Activated CD8-positive, alpha-beta memory T cell treated with anti-CD3 and anti-CD28 coated beads, Interleukin-2, amount 10 ng/mL, durations not matched to agents 7 days and 5 days (primary cell): ENCODE measurements at places on chromosomes 5 and 9.

GRCh38 chr5:3741374-3741770 is 145.7 kb downstream of the IRX1 start:
- no peak for DNase-seq

GRCh38 chr5:137407090-137407489 is 92.0 kb downstream of the SPOCK1 start:
- DNase-seq, result no peak

- no peak for DNase-seq
These were observed 104.8 kb downstream of the RXRA start for GRCh38 chr9:134431095-134431494.

DNA sequence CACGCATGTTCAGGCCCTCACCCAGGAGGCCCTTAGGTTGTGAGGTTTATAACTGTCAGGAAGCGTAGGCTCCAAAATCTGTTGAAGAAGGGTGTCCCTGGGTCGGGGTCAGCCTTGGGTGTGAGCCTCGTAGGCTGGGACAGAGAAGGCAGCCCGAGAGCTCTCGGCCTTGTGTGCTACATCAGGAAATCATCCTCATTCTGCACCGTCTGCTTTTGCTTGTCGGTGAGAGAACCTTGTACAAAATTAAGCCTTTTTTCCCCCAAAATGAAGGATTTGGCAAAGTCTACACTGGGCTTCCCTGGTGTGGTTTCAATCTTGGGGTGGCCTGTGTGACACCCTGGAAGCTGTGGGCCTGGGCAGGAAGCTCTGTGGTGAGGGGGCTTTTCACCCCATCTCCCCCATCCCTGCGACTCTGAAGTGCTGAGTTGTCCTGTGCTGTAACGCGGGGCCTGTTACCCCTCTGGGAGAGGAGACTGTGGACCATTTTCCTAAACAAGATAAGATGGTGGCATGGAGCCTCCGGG is 55.3 kb downstream of the AHRR start:
- DNase-seq, result peak; percentile 38

DNA sequence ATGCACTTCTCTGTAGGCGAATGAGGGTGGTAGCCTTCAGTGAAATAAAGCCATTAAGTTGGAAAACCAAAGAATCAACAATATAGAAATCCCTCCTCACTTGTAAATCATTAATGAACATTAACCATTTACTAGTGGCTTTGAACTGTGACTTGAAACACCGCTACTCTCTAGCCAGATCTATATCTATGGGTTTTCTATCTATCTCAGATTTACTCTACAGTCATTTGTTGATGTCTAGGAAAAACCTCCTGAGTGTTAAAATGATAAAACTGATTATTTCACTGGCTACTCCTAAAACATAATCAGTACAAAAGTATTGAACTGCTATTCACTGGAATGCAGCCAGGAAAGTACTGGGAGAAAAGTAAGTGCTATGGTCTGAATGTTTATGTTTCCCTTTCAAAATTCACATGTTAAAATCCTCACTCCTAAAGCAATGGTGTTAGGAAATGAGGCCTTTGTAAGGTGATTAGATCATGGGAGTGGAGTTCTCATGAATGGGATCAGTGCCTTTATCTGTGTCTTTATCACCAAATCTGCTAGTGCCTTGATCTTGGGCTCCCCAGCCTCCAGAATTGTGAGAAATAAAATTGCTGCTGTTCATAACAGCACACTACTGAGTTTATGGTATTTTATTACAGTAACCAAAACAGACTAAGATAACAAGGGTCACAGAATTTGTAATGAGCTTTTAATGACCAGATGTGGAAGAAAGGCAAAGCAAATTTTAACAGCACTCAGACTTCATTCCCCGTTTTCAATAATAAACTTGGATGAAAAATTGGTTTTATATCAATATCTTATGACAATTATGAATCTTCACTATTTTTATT is 8.6 kb upstream of the OXCT1 start:
- DNase-seq, result no peak

DNA sequence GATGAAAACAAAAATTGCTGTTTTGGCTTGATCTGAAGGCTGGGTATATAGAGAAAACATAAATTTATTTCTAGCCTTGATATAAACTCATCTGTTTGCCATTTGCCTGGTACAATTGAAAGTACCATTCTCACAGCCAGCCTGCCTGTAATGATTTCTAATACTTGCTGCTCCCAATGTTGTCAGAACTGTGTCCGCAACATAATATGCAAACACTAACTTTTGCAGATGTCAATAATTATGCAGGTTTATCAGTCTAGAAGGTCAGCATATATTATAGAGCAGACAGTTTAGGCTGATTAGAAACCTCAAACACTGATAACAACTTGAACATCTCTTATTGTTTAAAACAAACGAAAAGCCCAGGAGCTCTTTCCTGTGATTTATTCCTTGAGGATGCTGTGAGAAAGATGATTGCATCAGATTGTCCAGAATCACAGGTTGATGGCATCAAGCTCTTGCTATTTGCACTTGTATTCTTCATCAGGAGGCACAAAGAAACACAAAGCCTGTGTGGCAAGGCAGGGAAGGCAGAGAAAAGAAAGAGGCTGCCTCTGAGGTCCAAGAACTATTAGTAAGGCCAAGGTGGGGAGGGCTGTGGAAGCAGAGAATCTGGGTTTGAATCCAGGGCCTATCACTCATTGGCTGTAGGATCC is 21.4 kb upstream of the HMHB1 start:
- DNase-seq, result no peak

DNA sequence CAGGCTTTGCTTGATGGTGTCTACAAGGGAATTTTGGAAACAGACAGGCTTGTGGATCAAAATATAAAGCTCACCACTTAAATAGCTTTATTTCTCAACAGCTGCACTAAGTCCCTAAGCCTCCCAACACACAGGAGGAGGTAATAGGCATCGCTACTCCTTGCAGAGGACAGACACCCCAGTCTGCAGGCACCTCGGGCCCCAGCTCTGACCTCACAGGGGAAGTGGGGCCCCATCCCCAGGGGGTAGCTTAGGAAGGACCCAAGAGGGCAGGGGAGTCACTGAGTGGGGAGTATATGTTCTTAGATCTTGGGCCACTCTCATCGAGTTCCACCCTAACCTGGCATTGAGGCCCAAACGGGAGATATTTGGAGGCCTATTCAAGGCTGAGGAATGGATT is 66.7 kb upstream of the XPA start:
- DNase-seq, result no peak

DNA sequence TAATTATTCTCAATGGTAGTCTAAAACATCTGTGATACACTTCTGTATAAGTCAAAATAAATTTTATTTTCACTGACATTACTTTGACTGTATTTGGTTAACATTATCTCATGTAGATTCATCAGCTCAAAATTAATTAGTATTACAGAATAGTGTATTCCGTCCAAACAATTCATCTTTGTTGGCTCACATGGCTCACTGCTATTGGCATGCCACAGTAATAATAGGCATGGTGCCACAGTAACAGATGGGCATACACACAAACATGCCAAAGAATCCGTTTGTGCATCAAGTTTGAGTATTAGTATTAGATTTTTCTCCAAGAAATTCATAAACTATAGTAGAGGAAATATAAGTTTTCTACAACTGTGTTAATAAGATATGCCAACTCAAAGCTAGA is 14.2 kb downstream of the AP3B1 start:
- DNase-seq, result no peak

- DNase-seq, result no peak
These were observed 926.1 kb upstream of the DMAC1 start for GRCh38 chr9:8725635-8726034.

DNA sequence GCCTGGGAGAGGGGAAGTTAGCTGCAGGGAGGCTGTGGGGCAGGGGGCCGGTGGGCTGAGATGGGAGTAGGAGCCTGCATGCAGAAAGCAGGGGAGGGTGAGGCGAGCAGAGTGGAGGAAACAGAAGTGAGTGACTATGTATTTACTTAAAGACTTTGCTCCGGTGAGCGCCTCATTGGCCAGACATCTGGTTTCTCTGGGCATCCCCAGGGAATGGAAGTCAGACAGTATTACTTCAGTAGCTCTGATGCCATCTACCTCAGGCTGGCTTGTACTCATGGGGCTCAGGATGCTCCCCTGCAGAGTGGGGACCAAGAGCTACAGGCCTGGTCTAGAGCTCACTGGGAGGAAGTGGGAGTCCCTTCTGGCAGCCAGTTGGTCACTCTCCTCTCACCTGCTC is 78.2 kb upstream of the ARAP3 start:
- DNase-seq, result no peak

GRCh38 chr5:123156577-123157296 is 67.7 kb downstream of the PRDM6 start:
- no peak for DNase-seq

DNA sequence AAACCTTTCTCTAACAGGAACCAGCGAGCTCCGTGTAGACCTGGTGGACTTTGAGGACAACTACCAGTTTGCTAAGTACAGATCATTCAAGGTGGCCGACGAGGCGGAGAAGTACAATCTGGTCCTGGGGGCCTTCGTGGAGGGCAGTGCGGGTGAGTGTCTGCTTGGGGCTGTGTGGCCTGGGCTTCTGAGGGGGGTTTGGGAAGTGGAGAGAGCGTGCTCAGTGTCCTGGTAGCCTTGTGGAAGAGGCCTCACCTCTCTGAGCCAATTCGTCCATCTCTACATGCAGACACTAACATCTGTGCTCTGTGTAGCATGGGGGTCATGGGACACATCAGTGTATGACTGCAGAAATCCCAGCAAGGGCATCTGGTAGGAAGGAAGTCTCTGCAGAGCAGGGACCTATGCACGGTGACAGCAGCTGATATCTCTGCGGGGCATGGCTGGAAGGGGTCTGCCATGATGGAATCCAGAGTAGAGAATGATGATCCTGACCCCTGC is 5.9 kb downstream of the FCN2 start:
- DNase-seq, result peak; percentile 25

DNA sequence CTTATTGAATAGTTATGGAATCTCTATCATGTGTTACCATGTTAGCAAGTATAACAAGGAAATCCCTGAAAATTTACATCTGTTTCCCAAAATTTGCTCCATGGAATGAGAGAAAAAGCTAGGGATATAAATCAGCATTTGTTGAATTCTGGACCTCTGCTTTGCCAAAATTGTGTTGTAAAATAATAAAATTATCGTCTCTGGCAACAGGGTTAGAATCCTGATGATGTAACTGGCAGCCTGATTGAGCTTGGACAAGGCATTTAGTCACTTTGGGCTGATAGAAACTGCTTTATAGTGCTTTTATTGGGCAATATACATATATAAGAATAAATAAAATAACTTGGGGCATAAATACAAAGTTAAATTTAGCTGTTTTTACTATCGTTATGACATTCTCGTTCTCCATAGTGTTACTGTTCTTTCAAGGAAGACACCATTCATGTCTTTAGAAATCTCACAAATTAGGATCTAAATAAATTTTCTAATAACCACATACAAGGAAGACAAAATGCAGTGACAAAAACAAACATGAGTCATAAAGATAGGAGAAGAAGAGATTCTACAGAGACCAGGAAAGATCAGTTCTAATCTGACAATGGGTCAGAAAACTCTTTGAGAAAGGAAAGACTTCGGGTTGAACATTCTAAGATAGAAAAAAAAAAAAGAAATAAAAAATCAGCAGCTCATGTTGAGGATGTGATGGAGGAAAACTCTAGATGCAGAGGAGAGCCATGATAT is 145.0 kb upstream of the CDH10 start:
- no peak for DNase-seq
